ENCODE measurements at places on chromosomes 6 and 20.

DNA sequence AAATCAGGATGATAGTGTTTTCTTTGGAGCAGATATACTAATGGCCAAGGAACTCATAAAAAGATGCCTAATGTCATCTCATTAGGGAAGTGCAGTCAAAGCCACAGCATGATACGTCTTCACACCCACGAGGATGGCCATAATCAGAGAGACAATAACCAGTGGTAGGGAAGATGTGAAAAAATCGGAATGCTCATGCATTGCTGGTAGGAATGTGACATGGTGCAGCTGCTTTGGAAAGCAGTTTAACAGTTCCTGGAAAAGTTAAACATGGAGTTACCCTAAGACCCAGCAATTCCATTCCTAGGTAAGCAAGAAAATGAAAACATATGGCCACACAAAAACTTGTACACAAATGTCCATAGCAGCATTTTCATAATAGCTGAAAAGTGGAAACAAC, 29.9 kb downstream of the BCAS1 start:
- DNase-seq = no peak

- no peak for DNase-seq
Measured at GRCh38 chr6:79600812-79601609, 30.1 kb upstream of the SH3BGRL2 start.

GRCh38 chr6:181049-181654, 111.1 kb upstream of the DUSP22 start:
- no peak for DNase-seq

DNA sequence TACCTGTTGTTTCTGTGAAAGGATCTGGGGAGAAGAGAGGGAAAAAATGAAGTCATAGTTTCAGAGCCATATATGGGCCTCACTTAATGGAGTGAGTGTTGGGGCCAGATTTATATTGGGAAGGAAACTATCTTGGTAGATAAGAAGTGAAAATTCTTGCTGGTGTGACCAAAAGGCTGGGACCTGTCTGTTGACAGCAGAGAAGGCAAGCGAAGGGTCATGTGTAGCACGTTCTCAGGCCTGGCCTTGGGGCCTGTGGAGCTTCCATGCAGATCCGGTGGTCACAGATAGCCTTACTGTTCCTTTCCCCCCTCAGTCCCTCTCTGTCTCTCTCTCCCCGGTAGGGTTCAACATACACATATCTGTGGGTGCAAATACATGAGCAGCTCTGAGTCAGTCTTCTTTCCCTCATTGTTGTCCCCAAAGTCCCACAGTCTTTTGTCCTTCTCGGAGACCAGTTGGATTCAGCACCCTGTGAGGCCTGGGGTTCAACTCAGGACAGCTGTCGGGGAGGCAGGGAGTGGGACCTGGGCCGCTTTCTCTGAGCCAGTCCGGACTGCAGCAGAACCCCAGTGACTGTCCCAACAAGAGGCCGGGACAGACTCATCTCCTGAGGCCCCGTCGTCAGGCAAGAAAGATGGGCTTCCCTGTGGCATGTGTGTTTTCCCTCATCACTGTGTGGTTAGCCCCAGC, 34.6 kb downstream of the PPP1R14C start:
- no peak for DNase-seq

GRCh38 chr6:6723921-6724538, 135.5 kb downstream of the LY86 start:
- DNase-seq = peak; percentile 47

All from WTC11 (cell line).